ENCODE measurements at places on chromosomes 3 and 15. TPM values are rescaled to one million over a fixed set of nuclear protein-coding genes. Genes with fewer than 3 reads are reported as not detected.

PLSCR2 gene
- total RNA-seq, result not detected

C3orf33 gene
- total RNA-seq, result 3.0 TPM

TYRO3 gene
- 1.1 TPM for total RNA-seq

PODXL2 gene
- total RNA-seq, result 4.3 TPM

HRG gene
- not detected for total RNA-seq

ITPKA gene
- not detected for total RNA-seq

GRCh38 chr15:55743729-55744655, 1.0 kb upstream of the PRTG start:
- no peaks in the 10 kb centered on the region for H3K36me3 ChIP-seq
- no peak overlapping the region for H3K27ac ChIP-seq
- H3K27me3 ChIP-seq, result peaks cover 14% of the 10 kb centered on the region
- DNase-seq, result no peak
- no peak overlapping the region for H3K4me3 ChIP-seq

DNA sequence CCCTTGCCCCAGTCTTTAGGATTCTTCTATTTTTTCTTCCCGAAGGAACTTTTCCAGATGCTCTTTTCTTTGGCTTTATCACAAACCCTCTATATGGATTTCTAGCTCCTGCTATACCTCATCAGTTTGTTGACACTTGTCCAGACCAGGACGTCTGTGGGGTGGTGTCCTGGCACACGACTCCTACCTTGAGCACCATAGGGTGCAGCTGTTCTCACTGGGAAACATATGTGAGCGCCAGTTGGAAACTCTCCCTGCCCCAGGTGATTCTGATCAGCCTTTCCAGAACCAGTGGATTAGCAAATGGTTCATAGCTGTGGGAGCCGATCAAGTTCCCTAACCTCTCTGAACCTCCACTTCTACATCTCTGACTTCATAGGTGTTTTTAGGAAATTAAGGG, 40.6 kb upstream of the USP3 start:
- no peaks in the 10 kb centered on the region for H3K4me1 ChIP-seq
- H3K27me3 ChIP-seq, result no peaks in the 10 kb centered on the region
- no peak overlapping the region for H3K4me3 ChIP-seq
- no peak overlapping the region for H3K27ac ChIP-seq

- H3K27ac ChIP-seq, result no peak overlapping the region
- H3K27me3 ChIP-seq, result no peaks in the 10 kb centered on the region
- DNase-seq, result no peak
- H3K4me1 ChIP-seq, result no peaks in the 10 kb centered on the region
Observed at GRCh38 chr3:156702367-156702766, 28.0 kb downstream of the TIPARP start.

DNA sequence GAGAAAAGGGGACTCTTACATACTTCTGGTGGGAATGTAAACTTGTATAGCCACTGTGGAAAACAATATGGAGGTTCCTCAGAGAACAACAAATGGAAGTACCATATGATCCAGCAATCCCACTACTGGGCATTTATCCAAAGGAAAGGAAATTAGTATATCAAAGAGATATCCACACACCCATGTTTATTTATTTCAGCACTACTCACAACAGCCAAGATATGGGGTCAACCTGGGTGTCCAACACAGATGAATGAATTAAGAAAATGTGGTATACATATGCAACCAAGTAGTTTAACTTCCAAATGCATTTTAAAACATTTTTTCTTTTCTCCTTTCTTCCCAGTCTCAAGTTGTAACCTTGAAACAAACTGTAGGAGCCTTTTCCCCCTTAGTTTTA, 54.3 kb downstream of the IMPG2 start:
- H3K27me3 ChIP-seq, result no peaks in the 10 kb centered on the region
- no peaks in the 10 kb centered on the region for H3K4me1 ChIP-seq
- no peak overlapping the region for H3K27ac ChIP-seq
- no peaks in the 10 kb centered on the region for H3K36me3 ChIP-seq
- no peak overlapping the region for H3K4me3 ChIP-seq

DNA sequence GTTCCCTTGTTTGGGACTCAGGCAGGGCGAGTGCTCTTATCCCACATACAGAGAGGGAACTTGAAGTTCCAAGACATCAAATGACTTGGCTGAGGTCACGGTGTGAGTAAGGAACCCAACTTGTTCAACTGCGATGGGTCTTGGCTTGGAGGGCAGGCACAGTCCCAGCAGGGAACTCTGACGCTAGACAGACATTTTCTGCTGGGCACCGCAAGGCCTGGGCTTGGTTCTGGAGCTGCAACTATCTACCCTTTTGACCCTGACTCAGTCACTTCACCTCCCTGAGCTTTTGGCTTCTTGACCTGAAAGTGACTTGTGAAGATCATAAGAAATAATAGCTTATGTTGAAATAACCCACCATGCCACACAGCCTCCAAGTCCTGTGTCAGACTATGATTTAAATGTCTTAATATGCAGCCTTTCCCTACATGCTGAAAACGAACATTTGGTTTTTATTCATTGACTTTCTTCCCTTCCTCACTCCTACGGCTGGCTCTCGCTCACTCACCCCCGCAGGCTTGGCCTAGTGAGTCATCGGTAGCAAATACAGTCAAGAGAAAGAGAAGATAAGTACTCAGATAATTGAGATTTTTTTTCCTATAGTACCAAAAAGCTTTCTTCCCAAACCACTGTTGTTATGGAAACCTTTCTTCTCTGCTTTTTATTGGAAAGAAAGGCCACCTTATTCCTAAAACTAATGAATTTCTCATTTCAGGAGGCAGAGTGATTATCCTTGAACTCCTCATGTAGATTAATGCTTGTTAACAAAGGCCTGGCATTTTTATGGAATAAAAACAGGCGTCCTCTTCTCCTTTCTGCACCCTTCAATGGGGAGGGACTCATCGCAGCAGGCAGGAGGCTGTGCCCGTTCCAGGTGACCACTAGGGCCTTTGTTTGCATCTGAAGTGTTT, 178.4 kb downstream of the ATP10A start:
- H3K27me3 ChIP-seq, result no peaks in the 10 kb centered on the region
- no peak overlapping the region for H3K27ac ChIP-seq
- H3K4me3 ChIP-seq, result no peak overlapping the region
- H3K36me3 ChIP-seq, result peaks cover 3% of the 10 kb centered on the region
- DNase-seq, result no peak

DNA sequence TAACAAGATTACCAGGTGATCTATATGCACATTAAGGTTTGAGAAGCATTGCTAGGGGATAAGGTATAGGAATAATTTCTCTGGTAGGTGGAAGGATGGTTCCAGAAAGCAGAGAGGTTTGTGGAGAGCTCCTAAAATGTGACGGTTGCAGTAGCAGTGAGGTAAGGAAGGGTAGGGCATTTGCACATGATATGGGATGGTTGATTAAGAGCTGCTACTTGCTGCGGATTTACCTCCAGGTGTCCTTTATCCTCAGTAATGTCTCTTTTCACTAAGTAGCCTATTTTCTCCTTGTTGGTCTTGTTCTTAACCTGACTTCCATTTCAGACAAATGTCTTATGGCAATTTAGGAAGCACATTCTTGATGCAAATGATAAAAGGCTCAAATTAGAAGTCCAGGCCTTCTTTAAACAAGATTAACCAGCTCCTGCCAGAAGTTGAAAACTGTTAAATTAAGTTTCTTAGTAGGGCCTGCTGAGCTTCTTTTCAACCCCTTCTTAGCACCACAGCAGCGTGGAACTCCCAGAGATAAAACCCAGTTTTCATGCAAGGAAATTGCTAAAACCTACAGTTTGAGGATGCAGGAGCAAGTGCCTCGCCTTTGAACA, 231.1 kb upstream of the GADL1 start:
- H3K27me3 ChIP-seq, result no peaks in the 10 kb centered on the region
- DNase-seq, result no peak
- no peaks in the 10 kb centered on the region for H3K4me1 ChIP-seq
- H3K36me3 ChIP-seq, result no peaks in the 10 kb centered on the region

DNA sequence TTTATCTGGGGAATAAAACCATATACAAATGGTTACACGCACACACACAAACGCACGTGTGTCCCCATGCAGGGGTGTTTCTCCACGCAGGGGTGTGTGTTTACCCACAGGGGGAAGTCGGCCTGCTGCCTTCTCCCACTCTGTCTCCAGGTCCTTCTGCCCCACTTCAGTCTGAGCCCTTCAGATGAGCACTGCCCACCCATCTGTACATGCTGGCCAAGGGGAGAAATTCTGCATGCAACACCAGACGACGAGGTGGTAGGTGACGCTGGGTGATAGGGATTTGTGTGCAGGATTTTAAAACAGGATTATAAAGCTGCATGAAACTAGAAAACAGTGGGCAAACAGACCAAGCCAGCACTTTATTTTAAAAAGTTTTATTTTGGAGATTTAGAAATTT, 122.5 kb downstream of the TJP1 start:
- no peaks in the 10 kb centered on the region for H3K4me1 ChIP-seq
- H3K36me3 ChIP-seq, result no peaks in the 10 kb centered on the region
- no peak for DNase-seq
- H3K27me3 ChIP-seq, result no peaks in the 10 kb centered on the region
- no peak overlapping the region for H3K27ac ChIP-seq

DNA sequence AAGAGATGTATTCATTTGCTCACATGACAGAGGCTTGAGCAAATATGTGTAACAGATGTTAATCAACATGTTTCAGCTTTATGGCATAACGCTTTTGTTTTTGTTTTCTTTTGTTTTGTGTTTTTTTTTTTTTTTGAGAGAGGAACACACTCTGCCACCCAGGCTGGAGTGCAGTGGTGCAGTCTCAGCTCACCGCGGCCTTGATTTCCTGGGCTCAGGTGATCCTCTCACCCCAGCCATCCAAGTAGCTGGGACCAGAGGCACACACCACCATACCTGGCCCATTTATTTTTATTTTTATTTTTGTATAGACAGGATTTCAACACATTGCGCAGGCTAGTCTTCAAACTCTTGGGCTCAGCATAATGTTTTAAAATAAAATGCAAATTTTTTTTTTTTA, 1504.4 kb upstream of the CADM2 start:
- no peaks in the 10 kb centered on the region for H3K36me3 ChIP-seq
- H3K4me3 ChIP-seq, result no peak overlapping the region

GRCh38 chr15:78033864-78034263, 43.6 kb downstream of the TBC1D2B start:
- H3K4me3 ChIP-seq, result no peak overlapping the region
- no peaks in the 10 kb centered on the region for H3K36me3 ChIP-seq
- H3K27ac ChIP-seq, result peak overlapping the region; percentile 42
- peaks cover 52% of the 10 kb centered on the region for H3K4me1 ChIP-seq
- peak; percentile 45 for DNase-seq

GRCh38 chr15:63509955-63510940, 5.9 kb downstream of the USP3 start:
- H3K36me3 ChIP-seq, result no peaks in the 10 kb centered on the region
- H3K27ac ChIP-seq, result peak overlapping the region; percentile 97
- peak overlapping the region; percentile 13 for H3K4me3 ChIP-seq

DNA sequence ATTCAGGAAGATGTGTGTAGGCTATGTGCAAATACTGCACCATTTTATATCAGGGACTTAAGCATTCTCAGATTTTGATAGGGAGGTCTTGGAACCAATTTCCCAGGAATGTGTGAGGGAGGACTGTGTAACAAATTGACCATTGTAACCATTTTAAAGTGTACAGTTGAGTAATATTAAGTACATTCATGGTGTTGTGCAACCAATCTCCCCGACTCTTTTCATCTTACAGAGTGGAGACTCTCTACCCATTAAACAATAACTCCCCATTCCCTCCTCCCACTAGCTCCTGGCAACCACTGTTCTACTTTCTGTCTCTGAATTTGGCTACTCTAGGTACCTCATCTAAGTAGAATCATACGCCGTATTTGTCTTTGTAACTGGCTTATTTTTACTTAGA, 5.1 kb downstream of the RCN2 start:
- H3K4me1 ChIP-seq, result no peaks in the 10 kb centered on the region
- no peak for DNase-seq
- no peak overlapping the region for H3K4me3 ChIP-seq
- no peaks in the 10 kb centered on the region for H3K27me3 ChIP-seq

DNA sequence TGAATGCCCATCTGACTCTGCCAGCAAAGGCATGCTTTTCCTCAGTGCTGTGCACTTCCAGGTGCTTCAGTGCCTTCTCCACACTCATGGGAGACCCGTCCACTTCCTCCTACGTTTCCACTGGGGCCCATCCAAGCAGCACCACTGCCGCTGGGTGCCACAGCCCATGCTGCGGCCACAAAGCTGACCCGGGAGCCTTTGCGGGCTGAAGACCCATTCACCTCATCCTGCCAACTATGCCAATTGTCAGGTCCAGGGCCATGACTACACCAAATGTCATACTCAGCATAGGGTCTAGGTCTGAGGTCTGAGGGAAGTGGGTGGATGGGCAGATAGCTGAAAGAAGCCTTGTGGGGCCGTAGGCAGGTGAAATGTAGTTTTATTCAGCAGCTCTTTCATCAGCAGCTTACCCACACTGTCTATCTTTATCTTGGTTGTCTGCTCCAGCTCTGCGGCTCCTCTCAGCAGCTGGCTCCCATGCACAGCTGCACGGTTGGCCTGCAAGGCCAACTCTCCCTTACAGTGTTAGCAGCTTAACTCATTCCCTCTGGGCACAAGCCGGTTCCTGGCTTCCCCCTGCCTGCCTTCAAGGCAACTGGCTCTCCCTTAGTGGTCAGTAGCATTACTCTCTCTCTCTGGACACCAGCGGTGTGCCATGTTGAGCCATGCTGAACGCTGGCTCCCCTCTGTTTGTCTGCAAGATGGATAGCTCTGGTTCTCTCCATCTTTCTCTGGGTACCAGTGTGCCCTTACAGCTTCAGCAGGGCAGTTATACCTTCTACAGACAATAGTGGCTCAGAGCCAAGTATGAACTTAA, 63.7 kb upstream of the SIAH2 start:
- DNase-seq, result no peak
- no peaks in the 10 kb centered on the region for H3K4me1 ChIP-seq

DNA sequence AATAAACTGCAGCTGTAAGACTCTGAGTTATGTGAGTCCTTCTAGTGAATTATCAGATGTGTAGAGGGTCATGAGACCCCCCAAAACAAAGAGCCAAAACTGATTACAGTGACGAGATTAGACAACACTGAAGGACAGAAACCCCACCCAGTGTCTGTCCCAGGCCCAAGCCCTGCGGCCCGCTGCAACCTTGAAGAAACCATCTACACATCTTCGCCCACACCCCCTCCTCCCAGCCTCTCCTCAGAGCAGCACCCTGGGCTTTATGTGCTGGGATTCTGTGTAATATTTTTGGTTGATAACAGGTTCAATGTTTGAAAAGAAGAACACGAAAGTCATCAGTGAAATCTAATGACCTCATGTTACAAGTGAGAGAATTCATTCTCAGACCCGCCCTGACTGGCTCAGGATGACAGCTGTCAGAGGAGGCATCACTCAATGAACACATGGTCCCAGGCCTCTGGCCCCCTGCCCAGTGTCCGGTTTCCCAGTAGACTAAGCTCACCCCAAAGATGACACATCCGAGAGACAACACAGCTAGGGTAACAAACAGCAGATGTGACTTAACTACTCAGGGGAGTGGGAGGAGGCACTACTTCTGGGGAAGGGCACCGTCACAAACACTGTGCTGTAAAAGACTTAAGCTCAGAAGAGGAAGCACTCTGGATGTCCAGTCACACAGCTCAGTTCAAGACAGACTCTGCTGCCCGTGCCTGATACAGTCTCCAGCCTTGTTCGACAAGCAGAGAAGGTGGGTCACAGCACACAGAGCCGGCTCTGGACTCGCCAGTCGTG, 48.9 kb downstream of the NIPA2 start:
- H3K36me3 ChIP-seq, result no peaks in the 10 kb centered on the region
- no peak overlapping the region for H3K4me3 ChIP-seq
- no peak overlapping the region for H3K27ac ChIP-seq
- DNase-seq, result no peak
- no peaks in the 10 kb centered on the region for H3K27me3 ChIP-seq

Measured in naive thymus-derived CD4-positive, alpha-beta T cell (primary cell).